ENCODE measurements at places on chromosomes 2 and 18. TPM values are rescaled to one million over a fixed set of nuclear protein-coding genes. Genes with fewer than 3 reads are reported as not detected.

DNA sequence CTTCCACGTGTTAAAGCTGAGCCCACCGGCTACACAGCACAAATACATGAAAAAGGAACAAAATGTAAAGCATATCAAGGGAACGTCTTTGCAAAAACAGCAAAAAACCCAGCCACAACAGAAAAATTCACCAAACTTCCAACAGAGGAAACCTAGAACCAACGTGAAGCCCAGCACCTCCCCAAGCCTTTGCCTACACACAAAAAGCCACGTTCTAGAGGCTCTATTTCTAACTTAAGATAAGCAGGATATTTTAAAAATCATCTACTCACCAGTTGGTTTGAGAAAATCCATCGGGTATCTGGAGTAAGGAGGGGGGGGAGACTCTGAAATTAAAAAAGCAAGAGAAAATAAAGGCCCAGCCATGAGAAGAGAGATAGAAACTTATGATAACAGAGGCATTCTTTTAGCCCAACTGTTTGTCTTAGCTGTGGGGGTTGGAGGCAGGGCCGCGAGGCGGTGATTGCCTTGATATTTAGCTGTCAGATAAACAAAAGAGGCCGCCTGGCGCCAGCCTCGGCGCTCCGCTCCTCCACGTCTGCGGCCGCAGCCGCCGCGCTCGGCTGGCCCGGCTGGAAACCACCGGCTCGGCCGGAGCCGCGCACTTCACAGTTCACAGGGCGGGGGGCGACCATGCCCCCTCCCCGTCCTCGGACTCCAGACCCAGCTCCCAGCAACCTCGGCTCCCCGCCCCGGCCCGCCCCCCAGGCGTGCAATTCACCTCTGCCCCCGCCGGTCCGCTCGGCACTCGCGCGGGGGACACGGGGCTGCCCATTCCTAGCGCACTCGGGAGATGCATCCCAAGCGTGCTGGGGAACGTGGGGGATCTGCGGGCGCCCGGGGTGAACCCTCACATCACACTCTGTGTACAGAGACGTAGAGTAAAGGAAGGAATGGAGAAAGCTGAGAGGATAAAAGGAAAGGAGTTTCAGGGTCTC, 2.4 kb downstream of the SMAD7 start:
- DNase-seq, result peak; percentile 20

- no peak for DNase-seq
These were observed 2.1 kb downstream of the PLA2R1 start for GRCh38 chr2:160060297-160060696.

GRCh38 chr18:32274307-32274706, 84.5 kb downstream of the MEP1B start:
- no peak for DNase-seq

DNA sequence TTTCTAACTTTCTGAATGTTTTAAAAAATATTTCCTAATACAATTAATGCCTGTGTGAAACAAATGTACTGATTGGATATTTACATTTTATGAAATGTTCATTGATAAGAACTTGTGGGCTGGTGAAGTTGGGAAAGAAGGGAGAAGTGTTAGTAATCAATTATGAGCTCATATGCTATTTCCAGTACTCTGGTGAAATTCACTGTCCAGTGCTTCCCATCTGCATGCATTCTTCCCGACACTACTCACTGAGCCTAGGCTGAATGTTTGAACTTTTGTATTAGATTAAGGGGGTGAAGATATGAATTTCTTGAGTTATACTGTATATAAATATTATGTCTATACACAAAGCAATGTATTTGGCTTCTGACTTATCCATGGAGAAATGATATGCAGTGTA, 36.0 kb downstream of the SKA1 start:
- DNase-seq, result no peak

DNA sequence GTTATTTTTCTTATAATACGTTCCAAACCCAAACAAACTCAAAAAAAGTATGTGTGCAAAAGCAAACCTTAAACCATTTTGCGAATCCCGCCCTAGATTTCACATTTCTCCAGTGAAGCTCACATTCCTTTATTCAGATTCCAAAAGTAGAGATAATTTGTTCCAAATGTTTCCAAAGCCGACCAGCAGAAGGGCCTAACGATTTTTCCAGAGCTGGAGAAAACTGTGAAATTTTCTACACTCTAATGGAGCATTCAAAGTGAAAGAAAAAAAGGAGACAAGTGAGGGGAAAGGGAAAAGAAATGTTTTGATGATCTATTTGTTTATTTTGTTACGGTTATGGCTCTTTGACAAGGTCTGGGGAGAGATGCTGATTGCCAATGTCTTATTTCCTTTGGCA, 286.5 kb upstream of the SLC14A2 start:
- DNase-seq, result no peak

DNA sequence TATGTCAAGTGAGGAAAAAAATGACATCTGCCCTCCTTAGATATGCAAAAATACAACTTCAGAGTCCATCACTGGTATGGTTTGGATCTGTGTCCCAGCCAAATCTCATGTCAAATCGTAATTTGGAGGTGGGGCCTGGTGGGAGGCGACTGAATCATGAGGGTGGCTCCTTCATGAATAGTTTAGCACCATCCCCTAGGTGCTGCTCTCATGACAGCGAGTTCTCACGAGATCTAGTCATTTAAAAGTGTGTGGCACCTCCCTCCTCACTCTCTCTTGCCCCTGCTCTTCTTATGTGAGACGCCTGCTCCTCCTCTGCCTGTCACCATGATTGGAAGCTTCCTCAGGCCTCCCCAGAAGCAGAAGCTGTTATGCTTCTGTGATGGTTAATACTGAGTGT, 5.9 kb upstream of the PSMA8 start:
- DNase-seq, result no peak

DNA sequence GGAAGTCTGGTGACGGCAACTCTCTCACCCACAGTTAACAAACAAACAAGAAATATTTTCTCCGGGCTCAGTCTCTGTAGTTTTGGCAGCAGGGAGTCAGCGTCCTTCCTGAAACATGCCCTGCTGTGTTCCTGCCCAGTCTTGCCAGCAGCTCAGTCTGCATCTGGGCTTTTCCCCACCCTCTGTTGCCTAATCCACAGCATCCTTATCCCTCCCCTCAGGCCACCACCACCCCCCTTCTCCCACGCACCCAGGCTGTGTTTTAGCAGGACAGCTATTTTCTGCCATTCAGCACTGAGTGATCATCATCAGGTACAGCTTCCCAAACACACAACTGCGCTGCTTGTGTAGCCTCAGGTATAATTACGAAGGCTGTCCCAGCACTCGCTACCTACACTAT, 168.2 kb downstream of the DPP10 start:
- no peak for DNase-seq

- DNase-seq, result no peak
These were observed 1.8 kb upstream of the HOXD4 start for GRCh38 chr2:176149481-176149938.

DNA sequence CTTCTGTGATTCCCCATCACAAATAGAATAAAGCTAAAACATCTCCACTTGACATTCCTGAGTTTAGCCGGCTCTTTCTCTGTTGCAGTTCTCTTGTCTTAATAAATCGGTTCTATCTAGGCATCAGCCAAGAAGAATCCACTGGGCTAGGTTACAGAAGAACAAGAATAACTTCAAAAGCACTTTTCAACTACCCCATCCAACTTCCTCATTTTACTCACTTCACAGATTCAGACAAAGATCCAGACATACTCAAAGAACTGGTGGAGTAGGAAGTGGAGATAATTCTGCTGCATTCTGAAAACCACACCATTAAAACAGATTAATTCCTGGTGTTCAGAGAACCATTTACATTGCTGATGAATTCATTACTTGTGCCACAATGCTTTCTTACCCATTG, 9.6 kb upstream of the ALPK2 start:
- no peak for DNase-seq

- DNase-seq, result no peak
These were observed 64.3 kb downstream of the FSIP2 start for GRCh38 chr2:185802926-185803325.

DNA sequence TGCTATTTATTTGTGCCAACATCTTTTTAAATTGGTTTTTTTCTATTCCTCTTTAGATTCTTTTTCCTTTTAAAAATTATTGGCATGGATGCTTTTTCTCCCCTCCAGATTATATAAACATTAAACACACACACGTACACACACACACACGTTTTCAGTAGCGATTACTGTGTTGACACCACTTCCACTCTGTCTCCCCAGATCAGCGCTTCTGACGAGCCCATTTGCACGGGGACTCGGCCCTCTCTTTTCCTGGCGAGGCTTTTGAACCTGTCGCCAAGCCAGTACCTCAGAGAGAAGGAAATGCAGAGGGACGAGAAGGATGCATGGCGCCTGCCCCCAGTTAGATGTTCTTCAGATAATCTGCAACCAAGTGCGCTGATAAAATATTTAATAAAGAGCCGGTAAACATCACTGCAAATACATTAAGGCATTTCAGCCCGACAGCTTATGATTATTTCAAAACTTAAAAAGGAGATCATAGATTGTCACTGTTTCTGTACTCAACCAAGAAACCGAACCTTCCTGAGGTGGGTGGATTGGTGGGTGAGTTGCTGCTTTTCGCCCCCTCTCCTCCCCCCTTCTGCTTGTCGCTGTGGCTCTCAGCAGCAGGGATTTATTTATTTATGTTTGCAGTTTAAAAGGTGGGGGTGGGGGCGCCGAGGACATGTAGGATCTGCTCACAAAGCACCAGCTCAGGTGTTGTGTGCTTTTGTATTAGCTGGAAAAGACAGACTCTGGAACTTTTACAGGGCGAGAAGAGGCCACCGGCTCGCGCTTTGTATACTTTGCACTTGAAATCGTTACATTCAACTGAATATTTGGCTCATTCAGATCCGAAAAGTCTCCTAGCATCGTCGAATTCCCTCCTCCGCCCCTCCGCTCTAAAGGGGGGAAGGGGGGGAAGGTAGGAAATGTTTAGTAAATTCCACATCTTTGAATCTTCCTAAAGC, 787 bp upstream of the TBR1 start:
- DNase-seq, result peak; percentile 31

DNA sequence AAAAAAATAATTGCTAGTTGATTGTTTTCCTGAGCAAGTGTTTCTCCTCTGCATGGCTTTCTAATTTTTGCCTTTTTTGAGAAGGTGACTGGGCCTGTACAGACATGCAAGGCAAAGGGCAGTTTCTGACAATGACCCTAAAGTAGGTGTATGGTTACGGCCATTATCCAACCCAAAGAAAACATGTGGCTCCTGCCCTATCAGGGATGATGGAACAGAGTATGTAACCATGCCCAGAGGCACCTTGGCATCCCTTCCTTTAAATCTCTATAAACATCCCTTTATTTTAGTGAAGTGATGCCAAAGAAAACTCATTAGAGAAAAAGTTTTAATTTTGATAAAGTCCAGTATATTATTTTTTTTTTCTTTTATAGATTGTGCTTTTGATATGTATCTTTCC, 217.5 kb downstream of the LPIN1 start:
- no peak for DNase-seq

DNA sequence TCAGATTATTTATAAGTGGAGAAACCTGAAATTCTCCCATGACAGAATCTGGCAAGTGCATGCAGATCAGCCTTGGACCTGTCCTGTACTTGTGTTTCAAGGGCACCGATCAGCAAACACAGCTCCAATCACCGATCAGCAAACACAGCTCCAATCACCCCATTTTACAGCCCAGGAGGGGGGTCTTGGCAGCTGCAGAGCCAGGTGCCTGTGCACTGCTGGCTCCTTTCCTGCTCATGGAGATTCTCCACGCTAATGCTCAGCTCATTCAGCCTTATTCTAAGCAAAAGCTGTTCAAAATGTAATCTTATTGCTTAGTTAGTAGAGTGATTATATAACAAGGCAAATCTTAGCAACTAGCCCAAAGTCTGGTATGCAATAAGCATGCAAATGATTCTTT, 623.1 kb upstream of the HS6ST1 start:
- no peak for DNase-seq

The ANO7 gene
- total RNA-seq, result 2.6 TPM

The G6PC2 gene
- total RNA-seq, result not detected

The SP5 gene
- 0.47 TPM for total RNA-seq

The PRKD3 gene
- total RNA-seq, result 27.2 TPM

The GULP1 gene
- total RNA-seq, result 23.1 TPM

The BUB1 gene
- total RNA-seq, result 89.8 TPM

Measured in PC-3 (cell line).